ENCODE measurements at places on chromosomes 3 and 15.

DNA sequence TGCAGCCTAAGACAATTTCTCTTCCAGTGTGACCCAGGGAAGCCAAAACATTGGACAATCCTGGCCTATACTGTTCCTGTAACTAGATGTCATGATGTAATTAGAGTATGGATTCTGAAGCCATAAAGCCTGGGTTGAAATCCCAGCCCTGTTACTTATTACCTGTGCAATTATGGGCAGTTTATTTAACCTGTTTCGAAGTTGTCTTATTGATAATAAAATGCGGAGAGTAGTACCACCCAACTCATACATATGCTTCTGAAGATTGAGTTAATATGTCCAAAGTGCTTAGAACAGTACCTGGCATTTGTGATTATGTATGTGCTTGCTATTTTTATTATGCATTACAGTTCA is 30.1 kb downstream of the PPP4R2 start:
- no peak for DNase-seq

DNA sequence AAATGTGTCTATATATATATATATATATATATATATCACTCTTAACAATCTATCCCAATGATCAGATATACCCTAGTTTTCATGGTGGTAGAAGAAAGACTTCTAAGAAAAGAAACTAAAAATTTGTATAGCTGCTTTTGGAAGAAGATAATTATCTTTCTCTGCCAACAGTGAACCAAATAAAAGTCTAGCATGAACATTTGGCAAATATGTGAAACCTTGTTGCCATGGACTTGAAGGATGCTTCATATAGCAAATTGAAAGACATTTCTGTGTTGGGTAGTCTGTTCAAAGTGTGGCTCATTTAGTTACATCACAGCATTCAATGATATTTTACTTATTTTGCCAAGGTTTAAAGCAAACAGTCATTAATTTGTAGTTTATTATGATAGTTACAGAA is 219.9 kb upstream of the NECTIN3 start:
- DNase-seq: no peak

DNA sequence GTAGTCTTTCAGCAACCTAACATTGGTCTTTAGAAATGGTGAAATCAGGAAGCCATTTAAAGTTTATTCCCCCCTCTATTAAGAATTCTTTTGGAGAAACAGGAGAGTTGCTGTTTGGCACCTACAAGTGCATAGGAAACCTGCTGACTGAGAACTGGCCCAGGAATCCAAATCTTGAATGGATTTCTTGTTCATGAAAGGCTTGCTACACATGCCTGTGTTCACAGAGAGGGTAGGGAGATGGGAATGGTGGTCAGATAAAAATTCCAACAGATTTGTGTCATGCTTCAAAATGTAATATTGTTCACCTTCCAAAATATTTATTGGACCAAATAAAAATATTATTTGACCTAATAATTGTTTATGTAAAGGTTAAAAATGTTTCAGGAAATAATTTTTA is 24.2 kb upstream of the ZPLD1 start:
- DNase-seq: no peak

DNA sequence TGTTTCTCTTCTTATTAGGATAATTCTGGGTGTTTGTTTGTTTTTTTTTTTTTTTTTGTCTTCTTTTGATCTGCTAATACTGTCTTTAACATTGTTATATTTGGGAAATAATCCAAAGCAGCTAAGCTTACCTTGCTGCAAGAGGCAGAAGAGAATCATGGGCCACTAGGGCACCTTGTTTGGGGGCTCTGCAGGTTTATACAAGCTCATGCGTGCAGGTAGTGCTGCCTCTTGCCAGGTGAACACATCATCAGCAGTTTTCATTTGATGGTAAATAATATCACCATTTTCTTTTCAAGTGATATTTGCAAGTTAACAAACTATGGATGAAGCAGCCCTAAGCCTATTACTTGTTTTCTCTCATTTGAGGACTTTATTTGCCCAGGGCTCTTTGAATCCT is 37.9 kb downstream of the MAP3K13 start:
- DNase-seq: no peak

GRCh38 chr3:133827684-133828083 is 22.1 kb downstream of the SRPRB start:
- DNase-seq: no peak

DNA sequence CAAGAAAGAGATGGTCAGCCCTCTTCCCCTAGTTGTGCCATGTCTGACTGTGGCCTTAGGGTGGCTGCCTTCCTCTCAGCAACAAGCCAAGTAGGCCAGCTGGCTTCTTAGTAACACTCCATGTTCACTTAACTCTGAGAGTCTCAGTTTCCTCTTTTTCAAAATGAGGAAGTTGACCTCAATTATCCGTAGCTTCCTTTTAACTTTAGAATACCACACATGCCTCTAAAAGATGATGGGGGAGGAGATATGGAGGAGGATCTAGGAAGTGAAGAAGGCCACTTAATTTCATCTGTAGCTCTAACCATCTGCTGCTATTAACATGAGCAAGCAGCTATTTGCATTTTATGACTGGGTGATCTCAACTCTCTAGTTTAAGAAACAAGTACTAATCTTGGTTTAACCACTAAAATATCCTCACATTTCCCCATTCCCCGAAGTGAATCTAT is 32.9 kb downstream of the CD200R1L start:
- DNase-seq: no peak

- DNase-seq: peak; percentile 73
Measured at GRCh38 chr3:11140030-11140712, 14.1 kb upstream of the HRH1 start.

- DNase-seq: no peak
Measured at GRCh38 chr3:156787926-156788663, 38.1 kb upstream of the LEKR1 start.

DNA sequence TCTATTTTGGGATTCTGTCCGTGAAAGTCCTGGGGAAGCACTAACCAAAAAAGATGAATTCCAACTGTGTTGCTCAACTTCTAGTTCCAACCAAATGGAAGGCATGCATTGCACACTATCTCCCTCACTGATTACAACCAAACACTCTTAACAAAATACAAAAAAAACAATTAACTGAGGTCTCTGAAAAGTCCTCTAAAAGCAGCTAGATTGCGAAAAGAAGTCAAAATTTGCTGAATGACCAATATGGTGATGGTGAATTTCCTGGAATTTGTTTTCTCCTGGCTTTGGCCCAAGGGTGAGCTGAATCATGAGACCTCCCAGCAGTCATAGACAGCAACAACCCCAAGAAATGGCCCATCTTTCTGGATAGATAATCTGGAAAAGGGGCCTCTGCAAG is 28.3 kb downstream of the CYP19A1 start:
- no peak for DNase-seq

- no peak for DNase-seq
Measured at GRCh38 chr3:117442566-117442965, 733.0 kb downstream of the TUSC7 start.

- DNase-seq: no peak
Measured at GRCh38 chr15:63978511-63979261, 67.6 kb downstream of the DAPK2 start.

- no peak for DNase-seq
Measured at GRCh38 chr3:33826206-33826605, 27.8 kb downstream of the PDCD6IP start.

DNA sequence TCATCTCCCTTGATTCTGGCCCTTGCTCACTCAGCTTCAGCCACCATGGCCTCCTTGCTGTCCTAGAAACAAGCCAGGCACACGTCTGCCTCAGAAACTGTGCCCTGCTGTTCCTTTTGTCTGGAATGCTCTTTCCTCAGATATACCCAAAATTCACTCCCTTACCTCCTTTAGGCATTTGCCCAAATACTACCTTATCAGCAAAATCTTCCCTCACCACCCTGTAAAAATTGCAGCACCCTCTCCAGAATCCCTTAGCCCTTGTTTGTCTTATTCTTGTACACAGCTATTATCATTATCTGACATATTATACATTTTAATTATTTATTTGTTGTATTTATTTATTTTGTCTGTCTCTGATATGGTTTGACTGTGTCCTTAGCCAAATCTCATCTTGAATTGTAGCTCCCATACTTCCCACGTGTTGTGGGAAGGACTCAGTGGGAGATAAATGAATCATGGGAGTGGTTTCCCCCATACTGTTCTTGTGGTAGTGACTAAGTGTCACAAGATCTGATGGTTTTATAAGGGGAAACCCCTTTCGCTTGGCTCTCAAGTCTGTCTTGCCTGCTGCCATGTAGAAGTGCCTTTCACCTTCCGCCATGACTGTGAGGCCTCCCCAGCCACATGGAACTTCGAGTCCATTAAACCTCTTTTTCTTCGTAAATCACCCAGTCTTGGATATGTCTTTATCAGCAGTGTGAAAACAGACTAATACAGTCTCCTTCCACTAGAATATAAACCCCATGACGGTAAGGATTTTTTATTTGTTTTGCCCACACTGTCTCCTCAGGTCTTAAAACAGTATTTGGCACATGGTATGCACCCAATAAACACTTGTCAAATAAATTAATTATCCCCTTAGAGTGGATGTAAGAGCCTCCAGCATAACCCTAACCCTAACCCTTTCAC is 60.0 kb upstream of the STT3B start:
- DNase-seq: no peak

DNA sequence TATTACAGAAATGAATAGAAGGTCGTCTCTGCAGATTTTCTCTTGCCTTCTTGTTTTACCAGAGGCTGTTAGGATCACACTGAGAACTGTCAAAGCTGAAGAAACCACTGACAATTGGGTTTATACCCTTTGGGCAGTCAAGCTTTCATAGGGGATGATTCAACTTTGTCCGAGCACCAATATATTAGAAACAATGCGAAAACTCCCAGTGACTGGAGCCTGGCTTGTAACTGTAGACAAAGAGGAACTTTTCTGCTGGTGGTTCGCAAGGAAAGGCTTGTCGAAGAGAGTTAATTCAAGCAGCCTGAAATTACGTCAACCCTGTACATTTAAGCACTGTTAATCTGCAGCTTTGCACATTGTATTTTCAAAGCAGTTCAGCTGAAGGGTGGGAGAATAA is 193.2 kb upstream of the ZNF385D start:
- no peak for DNase-seq

- DNase-seq: no peak
Measured at GRCh38 chr3:93923006-93923405, 50.7 kb downstream of the PROS1 start.

GRCh38 chr3:171745577-171746319 is 64.5 kb downstream of the PLD1 start:
- DNase-seq: no peak

GRCh38 chr3:78762121-78762520 is 1005.7 kb downstream of the ROBO1 start:
- DNase-seq: no peak

DNA sequence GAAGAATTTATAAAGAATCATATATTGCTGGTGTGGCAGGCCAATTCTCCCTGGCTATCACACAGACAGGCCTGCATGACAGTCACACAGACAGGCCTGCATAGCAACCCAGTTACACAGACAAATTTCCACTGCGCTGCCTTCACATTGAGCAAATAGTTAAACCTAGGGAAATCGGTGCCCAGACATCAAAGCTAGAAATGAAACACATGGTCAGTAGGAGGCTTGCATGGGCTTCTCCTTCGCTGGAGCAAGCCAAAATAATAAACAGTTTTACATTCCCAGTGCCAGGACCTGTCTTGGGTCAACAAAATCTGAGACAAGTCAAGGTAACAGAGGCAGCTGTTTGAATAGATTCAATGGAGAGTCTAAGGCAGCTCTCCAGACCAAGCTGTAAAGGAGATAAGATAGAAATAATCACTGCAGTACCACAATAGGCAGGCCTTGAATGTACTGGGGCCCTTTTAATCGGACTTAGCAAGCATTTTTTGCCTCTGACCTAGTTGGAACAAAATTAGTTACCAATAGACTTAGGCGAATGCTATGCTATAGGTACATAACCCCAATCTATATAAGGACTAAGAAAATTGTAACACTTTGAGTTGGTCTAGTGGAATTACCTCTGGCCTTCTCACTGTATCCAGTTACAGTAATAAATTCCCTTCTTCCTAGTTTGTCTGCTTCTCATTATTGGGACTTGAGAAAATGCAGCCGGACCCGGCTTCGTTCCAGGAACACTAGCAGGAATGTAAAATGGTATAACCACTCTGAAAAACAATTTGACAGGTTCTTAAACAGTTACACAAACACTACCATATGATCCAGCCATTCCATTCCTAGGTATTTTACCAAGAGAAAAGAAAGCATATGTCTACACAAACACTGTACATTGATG is 274.7 kb upstream of the UBE2E2 start:
- no peak for DNase-seq

- no peak for DNase-seq
Measured at GRCh38 chr3:193040836-193041672, 123.4 kb upstream of the MB21D2 start.

DNA sequence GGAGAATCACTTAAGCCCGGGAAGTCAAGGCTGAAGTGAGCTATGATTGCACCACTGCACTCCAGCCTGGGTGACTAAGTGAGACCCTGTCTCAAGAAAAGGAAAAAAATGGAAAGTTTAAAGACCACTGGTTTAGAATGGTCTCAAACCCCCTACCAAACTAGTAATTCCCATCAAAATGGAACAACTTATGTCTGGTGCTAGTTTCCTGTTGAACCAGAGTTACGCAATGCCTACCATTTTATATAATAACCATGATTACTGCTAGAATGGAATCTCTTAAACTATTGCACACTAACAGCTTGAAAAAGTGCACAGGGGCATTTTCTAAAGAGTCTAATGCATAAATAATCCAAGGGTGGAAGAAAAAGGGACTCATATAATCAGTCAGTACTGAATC is 43.6 kb downstream of the DMXL2 start:
- DNase-seq: no peak

DNA sequence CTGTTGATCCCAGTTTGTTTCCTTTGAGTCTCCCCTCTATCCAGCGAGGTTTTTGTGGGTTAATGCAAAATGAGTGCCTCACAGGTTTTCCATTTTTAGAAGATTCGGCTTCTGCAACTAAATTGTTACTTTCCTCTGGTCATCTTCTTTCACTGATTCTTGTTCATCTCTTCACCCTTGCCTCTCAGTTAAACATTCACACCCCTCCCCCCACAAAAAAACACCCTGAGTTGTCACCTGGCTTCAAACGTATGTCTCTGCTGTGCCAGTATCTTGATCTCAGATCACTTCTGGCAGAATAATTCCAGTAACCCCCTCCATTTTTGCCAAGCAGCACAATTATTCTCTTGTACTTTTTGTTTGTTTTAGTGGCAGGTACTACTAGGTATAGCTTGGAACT is 12.3 kb upstream of the CLDN16 start:
- DNase-seq: no peak

DNA sequence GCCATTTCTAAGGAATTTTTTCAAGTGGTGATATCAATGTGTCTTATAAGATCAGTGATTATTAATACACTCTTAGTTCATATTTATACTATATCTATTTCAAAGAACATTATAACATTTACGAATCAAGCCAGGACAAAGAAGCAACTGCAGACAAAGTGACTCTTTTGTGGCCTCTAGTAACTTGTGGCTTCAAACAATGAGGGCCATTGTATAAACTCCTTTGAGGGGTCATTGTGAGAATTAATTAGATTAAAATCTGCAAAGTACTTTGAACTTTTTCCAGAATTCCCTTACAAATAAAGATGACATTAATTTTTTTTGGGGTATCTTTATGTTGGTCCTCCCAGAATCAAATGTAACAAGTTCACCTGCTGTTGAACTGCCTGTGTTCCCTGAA is 12.3 kb upstream of the SLC30A4 start:
- DNase-seq: no peak
